ENCODE measurements at places on chromosomes 16 and 17.

DNA sequence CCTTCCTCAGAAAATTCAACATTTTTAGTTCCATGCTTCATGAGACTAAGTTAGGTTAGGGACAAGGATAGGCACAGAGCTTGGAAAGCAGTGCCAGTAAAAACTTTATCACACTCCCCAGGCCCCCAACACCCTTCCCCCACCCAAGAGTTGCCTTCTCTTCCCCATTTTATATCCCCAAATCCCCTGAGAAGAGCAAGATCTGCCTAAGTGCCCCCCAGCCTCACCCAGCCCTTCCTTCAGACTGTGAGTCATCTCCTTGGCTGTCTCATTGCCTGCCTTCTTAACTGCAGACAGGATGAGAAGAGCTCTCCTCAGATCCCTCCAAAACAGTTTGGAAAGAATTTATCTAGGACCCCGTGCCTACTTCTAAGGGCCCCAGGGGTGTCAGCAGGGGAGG is 55.8 kb downstream of the NEUROD2 start:
- no peak for DNase-seq

DNA sequence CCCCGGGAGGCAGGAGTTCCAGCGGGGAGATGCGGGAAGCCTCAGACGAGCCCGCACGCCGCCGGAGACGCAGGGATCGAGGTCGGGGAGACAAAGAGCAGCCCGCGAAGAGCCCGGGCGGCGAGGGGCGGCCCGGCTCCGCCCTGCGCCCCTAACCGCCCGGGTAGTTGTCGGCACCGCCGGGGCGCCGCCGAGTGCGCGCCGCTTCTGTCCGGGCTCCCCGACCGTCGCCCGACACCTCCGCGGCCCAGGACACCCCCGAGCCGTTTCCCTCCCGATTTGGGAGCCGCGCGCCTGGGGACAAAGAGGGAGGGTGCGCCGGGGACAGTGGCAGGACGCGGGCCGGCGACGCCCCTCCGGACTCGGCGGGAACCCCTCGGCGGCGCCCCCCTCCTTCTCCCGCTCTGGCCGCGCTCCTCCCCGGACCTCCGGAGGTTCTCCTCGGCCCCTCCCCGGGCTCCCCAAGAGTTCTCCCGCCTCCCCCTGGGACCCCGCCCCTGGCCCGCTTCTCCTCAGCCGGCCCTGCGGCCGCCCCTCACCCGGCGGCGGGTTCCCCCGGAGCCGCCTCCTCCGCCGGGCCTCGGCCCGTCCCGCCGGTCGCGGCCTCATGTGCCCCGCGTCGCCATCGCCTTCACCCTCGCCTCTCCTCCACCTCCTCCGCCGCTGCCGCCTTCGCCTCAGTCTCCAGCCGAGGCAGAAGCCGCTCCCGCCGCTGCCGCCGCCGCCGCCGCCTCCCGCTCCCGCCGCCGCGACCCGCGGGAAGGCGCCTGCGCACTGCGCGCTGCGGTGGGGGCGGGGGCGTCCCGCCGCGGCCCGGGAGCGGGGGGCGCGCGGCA is at the start of gene GJC1:
GJC1 (minus strand) TSS at position 765 of the 836 bp plus-strand sequence. CDS start 24,470 bp downstream, outside the sequence.
- DNase-seq: peak; percentile 1

GRCh38 chr16:88705076-88705684 is 1.0 kb downstream of the RNF166 start:
- no peak for DNase-seq

DNA sequence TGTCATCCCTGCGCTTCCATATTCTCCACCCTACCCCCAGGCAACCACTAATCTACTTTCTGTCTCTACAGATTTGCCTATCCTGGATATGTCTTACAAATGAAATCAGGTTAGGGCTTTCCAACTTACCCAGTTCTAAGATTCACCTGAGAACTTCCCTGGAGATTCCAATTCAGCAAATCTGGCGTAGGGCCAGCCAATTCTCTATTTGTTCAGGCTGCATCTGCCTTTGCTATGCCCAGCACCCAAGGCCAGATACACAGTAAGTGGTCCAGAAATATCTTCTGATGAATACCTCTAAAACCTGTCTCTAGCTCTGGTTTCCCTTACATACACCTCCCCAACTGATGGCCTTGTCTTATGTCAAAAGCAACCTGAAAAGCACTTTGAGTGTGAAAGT is 10.4 kb upstream of the CTCF start:
- DNase-seq: no peak

DNA sequence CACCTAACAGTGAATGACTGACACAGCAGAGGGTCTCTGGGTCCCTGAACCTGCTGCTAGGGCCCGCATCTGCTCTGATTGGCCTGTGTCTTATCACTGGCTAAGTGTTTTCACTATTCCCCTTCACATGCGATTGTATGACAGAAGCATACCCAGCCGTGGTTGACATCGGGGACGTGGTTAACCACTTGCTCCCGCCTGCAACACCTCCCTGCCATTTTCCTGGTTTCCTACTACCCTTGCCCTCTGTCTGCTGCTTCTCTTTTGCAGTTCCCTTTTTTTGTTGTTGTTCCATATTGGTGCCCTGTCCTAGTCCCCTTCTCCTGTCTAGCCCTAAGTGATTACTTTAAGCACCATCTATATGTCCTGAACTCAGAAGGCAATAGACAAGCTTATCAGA is 177.0 kb downstream of the RGS9 start:
- no peak for DNase-seq

GRCh38 chr16:30491744-30492308 is 19.3 kb downstream of the ITGAL start:
- DNase-seq: peak; percentile 43

- DNase-seq: no peak
These were observed 7.3 kb upstream of the GAS7 start for GRCh38 chr17:10205549-10206185.

Measured in CD4-positive, alpha-beta T cell (primary cell).